Ammon's horn (tissue), 1 donor: ENCODE measurements at places on chromosomes 2 and 18.

GRCh38 chr2:130806370-130806769, 30.3 kb upstream of the ARHGEF4 start:
- no peak for DNase-seq

- DNase-seq, result no peak
Observed at GRCh38 chr2:102663381-102663780, 44.0 kb downstream of the SLC9A2 start.

- no peak for DNase-seq
Observed at GRCh38 chr18:78738076-78738690, 241.4 kb upstream of the SALL3 start.

DNA sequence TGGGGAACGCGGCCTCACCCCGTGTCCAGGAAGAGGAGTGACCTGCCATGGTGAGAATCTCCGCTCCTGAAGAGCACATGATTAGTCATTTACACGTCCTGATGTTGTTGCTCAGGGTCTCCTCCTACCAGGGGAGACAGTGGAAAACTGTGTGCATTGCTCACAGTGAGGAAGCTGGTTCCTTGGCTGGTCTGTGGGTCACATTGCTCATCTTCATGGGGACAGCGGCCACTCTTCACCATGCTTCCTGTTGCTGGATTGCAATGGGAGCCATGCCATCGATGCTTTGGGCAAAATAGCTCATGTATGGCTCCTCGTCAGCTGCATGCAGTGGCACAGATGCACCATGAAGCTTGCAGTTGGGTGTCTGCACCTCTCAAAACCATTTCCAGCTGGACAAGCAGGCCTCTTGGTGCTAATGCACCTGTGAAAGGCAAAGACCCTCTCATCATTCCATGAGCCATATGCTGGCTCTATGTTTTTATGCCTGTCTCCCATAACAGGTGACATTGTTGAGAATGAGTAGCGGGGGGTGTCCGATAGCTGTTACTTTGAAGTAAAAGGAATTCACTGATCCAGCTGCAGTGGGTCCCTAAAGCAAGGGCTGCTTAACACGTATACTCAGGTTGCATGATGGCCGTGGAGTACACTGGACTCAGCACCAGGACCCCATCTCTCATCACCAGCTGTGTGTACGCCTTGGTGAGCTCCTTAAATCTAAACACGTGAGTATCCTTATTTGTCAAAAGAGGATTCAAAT, 135.0 kb upstream of the ALKAL2 start:
- no peak for DNase-seq

DNA sequence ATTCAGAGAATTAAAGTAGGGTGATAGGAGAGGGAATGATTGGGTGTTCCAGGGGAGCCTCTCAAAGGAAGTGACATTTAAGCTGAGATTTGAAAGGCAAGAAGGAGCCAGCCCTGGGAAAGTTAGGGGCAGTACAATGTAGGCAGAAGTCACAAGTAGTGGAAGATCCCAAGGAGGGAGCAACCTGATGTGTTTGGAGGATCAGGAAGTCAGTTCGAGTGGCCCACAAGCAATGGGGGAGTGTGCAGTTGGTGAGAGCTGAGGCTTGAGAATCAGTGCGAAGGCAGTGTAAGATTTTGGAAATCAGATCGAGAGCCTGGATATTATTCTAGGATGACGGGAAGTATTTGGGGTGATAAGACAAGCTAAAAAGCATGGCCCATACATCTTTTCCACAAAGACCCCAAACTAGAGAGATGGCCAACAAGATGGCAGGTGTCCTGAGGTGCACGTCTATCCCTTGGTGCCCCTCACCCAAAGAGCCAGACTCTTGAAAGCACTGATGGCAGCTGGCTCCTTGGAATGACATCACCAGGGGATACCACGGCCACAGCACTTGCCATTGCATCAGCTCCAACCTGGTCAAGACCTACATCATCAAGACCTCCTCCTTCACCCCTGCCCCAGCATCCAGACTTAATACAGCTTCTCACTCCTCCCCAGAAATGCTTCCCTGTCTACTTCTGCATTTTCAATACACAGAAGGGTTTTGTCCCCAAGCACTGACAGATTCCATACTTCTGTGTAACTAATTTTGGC, 127.3 kb downstream of the BCL2 start:
- no peak for DNase-seq

DNA sequence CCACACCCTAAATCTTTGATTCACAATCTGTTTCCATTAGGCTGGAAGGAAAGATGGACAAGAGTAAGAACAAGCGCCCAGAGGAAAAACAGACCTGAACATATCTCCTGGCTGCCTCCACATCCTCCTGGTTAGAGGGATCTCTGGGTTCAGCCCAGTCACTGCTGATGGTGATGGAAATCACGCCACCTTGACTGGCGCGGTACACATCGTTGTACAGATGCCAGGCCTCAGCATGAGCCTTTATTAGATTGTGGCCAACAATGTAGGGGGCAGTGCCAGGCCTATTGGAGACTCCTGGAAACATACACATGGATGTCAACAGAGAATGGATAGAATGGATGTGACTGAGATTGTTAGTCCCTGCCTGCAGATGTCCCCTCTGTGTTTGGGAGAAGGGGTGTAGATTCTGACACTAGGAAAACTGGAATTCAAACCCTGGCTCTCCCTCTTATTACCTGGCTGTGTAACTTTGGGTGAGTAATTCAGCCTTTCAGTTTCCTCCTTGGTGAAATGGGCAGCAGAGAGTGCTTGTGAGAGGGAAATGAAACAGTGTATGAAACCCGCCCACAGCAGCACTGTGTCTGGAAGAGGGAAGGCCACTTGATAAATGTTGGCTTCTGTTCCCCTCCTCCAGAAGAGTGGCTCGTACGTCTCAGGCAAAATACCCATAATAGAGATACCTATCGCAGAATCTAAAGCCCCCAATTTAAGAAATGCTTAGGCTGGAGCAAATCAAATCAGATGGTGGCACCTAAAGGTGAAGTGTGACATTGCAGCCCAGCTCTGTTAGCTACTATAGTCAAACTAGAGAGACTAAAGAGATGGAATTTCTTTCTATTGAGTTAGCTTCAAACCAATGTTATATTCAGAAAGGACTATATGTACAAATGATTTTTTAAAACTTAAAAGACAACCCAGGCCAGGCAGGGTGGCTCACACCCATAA, 36.2 kb downstream of the LCT start:
- no peak for DNase-seq

DNA sequence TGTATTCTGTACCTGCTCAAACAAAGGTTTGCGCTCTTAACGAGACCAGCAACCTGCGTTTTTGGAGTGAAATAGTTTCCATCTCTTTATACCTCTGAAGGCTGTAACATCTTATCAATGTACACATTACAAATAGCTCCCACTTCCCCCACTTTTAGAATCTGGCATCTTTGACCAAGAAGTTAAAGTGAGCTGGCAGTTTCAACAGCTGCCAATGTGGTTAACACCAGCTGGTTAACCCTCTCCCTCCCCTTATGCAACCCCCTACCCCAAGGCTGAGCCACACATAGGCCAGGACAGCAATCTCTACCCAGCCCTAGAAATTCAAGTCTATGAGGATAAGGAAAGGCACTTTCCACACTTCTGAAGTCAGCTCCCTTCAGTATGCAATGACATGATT, 2.2 kb upstream of the SERTAD2 start:
- DNase-seq, result no peak

- DNase-seq, result no peak
Observed at GRCh38 chr2:32697156-32697555, 69.3 kb downstream of the TTC27 start.

DNA sequence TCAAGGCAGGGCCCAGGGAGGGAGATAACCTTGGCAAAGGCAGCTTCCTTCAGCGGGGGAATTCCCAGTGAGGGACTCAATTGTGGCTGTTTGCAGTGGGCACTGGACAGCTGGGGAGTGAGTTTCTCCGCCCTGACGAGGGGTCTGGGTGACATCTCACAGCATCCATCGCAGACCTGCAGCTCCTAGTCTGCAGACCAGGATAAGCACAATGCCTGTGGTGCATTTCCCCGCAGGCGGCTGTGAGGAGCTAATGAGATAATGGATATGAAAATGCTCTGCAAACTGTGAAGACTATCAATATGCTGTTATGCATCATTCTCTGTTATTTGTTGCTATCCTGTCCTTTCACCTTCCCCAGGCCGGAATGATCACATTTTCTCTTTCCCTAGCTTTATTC, 30.0 kb upstream of the CYP1B1 start:
- no peak for DNase-seq

DNA sequence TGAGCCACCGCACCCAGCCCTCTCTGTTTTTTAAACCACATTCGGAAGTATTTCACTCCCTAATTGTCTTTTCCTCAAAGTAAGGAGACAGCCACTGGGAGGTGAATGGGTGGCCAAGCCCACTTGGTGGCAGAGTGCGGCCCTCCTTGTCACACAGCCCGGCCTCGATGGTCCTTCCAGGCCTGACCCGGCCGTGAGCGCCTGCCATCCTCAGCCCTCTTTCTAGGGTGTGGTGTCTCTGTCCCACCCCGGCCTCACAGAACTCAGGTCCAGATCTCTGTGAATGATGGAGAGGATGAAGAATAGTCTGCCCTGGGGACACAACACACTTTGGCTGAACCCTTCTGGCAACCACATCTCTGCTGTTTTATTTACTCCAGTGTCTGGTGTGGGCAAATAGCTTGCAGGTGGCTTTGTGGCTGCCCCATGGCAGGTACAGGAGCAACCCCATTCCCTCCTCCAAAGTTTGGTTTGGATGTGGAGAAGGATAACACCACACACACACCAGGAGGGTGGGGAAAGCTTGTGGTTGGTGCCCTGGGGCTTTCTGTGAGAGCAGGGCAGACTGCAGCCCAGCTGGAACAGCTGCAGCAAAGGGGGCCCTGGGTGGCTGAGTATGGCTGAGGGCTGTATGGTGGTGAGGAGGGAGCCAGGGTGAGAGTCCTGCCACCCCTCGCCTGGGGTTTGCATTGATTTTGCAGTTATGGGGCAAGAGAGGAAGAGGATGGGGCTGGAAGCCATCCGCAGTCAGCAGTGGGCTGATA, 88.6 kb downstream of the FAM168B start:
- no peak for DNase-seq

GRCh38 chr2:122034777-122035176, 279.3 kb downstream of the TSN start:
- no peak for DNase-seq

GRCh38 chr18:43572163-43572562, 294.9 kb upstream of the SYT4 start:
- no peak for DNase-seq

DNA sequence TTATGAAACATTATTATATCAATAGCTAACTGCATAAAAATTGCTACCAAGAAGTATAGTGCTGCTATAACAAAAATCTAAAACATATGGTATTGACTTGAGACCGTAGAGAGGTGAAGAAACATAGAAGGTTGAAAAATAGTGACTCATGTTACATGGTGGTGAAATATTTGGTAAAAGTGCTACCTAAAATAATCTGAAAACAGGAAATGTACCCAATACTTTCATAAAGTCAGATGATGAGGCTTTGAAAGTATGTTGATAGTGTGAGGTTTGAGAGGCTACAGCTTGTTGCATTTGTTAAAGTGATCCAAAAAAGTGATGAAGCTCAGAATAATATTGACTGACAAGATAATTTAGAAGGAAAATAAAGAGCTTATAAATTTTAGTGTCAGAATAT, 718.7 kb upstream of the SLC8A1 start:
- no peak for DNase-seq

GRCh38 chr18:3552305-3552704, 102.3 kb downstream of the TGIF1 start:
- DNase-seq, result no peak

DNA sequence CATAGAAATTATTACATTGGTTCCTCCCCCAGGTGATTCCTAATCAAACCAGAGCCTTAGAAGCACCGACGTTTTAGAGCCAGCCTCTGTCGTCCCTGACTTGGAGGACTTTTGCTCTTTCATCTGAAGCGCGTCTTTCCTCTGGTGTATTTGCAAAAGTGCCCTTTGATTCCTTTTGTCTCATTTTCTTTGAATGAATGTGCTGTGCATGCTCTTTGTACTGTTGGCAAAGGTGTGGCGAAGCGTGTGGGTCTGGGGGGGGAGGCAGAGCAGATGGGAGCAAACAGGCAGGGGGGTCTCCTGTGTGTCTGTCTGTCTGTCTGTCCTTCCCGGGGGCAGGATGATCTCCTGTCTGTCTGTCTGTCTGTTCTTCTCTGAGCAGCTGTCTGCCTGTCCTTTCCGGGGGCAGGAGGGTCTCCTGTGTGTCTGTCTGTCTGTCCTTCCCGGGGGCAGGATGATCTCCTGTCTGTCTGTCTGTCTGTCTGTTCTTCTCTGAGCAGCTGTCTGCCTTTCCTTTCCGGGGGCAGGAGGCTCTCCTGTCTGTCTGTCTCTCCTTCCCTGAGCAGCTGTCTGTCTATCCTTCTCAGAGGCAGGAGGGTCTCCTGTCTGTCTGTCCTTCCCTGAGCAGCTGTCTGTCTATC, 205.5 kb upstream of the MYT1L start:
- DNase-seq, result no peak

GRCh38 chr2:240745962-240746361, 54.3 kb downstream of the AQP12A start:
- DNase-seq, result no peak

- DNase-seq, result peak; percentile 16
Observed at GRCh38 chr2:216850665-216851322, 9.1 kb downstream of the TNP1 start.

DNA sequence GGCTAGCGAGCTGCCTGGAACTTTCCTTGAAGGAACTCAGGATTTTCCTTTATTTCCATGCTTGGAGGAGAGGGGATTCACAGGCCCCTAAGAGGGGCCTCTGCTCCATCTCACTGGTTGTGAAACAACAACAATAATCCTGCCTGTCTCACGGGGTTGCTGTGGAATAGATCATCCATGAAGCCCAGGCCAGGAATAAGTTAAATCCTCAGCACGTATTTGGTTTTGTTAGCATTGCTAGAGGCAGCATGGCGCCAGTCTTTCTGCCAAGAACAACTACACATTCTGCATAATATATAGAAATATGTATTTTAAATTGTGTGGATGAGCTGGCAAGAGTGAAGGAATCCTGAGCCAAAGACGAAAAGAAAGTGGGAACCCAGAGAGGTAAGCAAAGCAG, 80.8 kb upstream of the L3MBTL4 start:
- DNase-seq, result no peak

GRCh38 chr2:26396734-26397298, 4.9 kb upstream of the DRC1 start:
- DNase-seq, result no peak

- DNase-seq, result no peak
Observed at GRCh38 chr2:44817673-44818335, 123.7 kb upstream of the SIX3 start.

GRCh38 chr2:182506606-182507005, 79.8 kb upstream of the PDE1A start:
- DNase-seq, result no peak

DNA sequence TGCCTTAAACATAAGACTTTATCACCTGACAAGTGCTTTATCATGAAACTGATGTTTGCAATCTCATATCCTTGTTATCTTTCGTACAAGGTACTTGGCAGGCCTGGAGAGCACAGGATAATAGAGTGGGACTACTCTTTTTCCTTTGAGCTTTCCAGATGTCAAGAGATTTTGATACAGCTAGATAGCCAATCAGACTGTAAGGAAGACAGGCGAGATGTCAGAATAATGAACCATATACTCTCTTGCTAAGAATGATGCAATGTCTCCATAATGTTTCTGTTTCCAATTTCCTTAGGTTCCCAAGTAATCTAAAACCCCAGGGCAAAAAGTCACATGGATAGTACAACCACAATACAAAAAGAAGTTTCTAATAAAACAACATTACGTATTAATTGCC, 313.1 kb downstream of the PDE11A start:
- DNase-seq, result no peak

GRCh38 chr18:50788284-50788683, 31.5 kb downstream of the MRO start:
- no peak for DNase-seq
